ENCODE measurements at places on chromosomes 16 and 17.

GRCh38 chr16:71373073-71373472 is 14.6 kb downstream of the CALB2 start:
- DNase-seq: no peak

DNA sequence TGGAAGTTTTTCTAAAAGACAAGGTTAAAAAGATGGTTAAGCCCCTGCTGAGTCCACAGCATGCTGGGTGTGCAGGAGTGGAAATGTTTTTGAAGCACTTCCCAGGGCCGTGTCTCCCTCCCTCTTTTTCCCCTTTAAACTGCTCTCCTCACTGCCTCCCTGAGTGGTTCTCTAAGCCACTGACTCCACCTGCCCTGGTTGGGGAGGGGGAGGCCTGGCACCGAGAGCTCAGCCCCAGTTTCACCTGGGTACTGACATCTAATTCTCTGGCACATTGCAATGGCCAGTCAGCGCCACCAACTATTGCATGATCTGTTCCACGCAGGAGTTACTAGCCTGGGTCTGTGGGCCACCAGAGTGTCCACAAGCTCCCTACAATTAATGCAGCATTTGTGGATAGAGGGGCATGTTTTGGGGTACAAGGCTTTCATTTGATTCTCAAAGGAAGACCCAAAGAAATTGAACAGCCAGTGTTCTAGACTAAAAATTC is 22.7 kb downstream of the MPP3 start:
- DNase-seq: no peak

DNA sequence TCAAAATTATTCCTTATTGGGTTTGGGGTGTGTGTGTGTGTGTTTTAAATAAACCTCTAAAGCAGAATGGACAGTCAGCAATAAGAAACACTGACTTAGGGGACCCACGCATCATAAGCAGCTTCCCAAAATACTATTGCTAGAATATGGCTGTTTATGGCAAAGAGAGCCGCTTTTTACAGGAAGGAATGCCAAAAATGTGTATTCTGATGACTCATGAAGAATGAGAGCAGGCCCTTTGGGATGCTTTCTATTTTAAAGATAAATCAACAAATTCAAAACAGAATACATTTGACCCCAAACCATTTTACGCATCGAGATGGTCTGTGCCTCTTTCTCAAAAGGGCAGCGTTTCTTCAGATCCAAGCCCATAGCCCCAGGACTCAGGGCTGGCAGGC is 37.5 kb downstream of the ARHGAP17 start:
- no peak for DNase-seq

DNA sequence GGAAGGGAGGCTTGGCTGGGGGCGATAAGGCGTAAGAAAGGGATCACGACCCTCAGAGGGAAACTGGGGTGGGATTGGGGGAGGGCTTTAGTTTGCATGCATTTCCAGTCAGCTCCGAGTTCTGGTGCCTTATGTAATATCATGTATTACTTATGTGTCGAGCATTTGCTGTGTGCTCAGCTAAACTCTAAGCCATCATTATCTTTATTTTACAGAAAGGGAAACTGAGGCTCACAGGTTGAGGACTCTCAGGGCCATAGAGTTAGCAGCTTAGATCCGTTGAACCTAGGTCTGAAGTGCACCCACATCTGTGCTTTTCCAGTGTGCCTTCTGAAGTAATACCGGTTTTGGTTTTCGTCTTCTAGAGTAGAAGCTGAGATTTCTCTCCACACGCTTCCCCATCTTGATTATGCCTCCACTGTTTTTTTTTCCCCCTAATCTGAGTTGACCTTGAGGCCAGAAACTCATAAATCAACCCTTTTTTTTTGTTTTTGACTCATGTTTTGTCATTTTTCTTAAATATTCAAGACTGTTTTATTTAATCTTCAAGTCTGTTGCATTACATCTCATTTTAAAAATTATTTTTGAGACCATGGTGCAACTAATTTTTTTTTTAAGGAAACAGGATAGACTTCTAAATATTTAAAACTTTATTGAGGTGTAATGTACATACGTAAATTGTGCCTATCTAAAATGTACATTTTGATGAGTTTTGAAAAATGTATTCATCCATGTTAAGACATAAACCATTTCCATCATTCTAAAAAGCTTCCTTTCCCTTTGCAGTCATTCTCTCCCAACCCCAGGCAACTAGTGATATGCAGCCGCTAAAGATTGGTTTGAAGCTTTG is 741 bp downstream of the CYB5B start:
- DNase-seq: no peak

DNA sequence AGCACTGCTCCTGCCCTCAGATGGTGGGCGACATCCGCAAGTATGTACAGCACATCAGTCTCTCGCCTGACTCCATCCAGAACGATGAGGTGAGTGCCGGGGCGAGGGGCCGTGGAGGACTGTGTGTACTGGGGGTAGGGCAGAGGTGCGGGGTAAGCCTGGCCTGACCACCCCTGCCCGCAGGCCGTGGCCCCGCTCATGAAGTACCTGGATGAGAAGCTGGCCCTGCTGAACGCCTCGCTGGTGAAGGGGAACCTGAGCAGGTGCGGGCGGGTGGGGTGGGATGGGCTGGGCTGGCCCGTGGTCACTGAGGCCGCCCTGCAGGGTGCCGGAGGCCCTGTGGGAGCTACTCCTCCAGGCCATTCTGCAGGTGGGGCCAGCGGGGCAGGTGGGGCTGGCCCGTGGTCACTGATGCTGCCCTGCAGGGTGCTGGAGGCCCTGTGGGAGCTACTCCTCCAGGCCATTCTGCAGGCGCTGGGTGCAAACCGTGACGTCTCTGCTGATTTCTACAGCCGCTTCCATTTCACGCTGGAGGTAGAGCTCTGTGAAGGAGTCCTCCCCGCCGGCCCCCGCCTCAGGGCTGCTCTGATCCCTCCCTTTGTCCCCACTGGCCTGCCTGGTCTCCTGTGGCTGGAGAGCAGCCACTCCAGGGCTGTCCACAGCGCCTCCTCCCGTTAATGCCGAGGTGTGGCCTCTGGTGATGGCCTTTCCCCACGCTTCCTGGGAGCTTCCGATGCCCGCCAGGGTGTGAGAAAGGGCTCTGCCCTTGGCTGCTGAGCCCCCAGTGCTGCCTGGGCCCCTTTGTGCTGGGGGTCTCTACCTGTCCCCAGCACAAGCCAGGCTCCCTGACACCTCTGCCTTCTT is 5.0 kb downstream of the TSR3 start:
- DNase-seq: no peak

- DNase-seq: no peak
Measured at GRCh38 chr17:78689029-78689428, 93.0 kb downstream of the CYTH1 start.

- DNase-seq: no peak
Measured at GRCh38 chr17:57439651-57440050, 183.3 kb downstream of the MSI2 start.

DNA sequence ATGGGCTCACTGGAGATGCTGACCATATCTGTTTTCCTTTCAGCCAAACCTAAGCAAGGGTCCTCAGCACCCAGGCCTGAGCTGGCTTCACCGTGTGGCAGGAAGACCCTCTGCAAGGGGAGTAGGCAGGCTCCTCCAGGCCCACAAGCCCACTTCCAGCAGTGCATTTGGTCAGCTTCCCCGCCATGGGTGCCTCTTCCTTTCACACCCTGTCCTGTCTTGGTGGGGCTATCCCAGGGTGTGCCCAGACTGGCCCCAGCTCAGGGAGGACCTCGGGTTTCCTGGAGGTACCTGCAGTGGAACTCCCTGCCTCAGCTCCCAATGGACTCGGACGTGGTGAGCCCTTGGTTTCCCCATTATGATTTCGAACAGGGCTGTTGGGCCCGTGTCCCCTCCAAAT is 12.7 kb upstream of the KRTAP17-1 start:
- no peak for DNase-seq

GRCh38 chr16:55357241-55357640 is 33.2 kb downstream of the IRX6 start:
- DNase-seq: no peak

DNA sequence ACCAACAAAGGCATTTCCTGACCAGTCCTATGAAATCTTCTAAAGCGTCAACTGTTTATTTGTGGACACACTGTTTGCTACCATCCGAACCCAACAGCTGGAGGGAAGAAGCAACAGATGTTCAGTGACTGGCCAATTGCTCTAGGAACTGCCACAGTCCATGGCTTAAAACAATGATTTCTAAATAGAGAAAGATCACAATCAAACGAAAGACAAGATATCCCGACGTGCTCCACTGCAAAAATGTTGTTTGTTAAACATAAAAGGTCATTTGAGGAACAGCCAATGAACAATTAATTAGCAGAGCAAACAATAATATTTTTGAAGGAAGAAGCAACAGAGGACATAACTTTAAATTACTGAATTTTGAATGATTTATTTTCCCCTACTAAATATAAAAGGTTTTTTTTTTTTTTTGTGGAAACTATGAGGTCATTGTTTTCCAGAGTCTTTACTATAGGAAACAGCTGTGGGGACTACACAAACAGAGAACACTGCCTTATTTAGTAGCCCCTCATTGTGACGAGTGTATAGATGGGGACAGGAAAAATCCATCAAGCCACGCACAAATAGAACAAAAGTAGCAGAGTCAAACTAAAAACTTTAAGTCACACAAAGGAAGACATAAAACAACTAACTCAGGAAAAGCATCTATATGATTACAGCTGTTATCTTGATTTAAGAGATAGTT is 17.2 kb downstream of the USP31 start:
- DNase-seq: no peak

- DNase-seq: no peak
Measured at GRCh38 chr16:50040018-50040417, 15.0 kb downstream of the CNEP1R1 start.

DNA sequence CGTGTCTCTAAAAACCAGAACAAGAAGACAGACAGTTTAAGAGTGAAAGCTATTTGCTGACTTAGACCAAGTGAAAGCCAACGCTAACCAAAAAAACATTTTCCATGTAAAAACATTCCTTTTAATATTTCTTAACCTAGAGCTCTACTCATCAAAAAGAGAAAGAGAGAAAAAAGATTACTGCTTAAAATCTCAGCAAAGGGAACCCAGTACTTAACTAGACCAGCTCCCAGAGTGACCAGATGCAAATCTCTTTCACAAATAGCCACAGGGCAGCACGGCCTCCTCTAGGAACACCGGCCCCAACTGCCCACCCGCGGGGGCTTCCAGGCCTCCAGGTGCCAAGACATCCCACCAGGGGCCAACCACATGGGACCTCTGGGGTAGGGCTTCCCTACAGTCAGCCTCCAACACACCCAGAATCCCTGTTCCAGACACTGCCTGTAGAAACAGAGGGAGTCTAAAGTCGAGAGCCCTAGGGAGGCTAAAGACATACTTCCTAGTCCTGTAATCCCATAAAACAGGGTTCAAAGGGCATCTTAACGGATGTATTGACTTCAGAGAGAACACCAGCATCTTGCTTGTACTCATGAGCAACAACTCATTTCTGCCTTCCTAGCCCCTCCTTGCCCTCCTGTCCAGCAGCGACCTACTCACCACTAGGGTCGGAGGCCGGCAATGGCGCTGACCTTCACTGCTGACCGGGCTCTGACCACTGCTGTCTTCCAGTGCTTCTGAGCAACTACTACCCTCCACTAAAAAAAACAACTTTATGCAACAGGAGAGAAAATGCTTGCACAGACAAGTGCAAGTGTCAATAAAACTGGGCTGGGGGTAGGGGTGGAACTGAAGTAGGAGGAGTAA is 21.3 kb downstream of the ZCCHC14 start:
- no peak for DNase-seq

DNA sequence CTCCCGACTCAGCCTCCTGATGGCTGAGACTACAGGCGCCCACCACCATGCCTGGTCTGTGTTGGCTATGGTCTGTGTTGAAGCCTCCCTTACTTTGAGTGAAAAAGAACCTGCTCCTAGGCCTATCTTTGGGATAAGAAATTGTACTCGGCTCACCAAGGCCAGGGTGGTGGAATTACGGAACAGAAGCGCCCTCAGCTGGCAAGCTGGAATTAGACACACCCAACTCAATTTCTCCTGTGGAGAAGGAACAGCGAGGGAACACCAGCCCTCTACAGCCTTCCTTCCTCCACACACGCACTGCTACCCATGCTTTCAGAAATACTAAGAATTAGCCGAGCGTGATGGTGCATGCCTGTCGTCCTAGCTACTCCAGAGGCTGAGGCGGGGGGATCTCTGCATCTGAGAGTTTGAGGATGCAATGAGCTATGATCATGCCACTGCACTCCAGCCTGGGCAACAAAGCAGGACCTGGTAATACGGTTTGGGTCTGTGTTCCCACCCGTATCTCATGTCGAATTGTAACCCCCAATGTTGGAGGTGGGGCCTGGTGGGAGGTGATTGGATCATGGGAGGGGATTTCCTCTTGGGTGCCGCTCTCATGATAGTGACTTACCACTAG is 40.1 kb upstream of the RBBP6 start:
- peak; percentile 67 for DNase-seq

DNA sequence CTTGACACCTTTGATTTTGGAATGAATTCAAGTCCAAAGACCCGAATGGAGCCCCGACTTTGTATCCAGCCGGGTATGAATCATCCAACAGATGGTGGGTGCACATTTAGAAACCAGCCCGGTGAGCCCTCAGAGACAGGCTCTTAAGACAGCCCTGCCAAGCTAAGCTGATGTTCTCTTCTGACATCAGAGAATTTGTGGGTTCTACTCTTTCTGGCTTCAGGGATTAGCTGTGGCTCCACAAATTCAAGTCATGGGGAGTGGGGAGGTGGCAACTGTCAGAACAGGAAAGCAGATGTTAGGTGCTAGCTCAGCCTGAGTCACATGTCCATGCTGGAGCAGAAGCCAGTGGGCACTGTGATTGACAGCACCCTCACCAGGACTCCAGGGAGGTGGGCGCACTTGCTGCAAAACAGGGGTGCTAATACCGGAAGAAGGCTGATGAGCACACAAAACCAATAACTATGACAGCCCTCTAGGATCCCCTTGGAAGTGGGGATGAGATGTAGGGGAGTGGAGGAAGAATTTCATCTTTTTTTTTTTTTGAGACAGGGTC is 31.4 kb upstream of the XYLT2 start:
- no peak for DNase-seq

GRCh38 chr16:90010676-90011507 is 8.4 kb downstream of the DBNDD1 start:
- DNase-seq: no peak

- DNase-seq: no peak
Measured at GRCh38 chr17:50318501-50319285, 27.2 kb upstream of the XYLT2 start.

DNA sequence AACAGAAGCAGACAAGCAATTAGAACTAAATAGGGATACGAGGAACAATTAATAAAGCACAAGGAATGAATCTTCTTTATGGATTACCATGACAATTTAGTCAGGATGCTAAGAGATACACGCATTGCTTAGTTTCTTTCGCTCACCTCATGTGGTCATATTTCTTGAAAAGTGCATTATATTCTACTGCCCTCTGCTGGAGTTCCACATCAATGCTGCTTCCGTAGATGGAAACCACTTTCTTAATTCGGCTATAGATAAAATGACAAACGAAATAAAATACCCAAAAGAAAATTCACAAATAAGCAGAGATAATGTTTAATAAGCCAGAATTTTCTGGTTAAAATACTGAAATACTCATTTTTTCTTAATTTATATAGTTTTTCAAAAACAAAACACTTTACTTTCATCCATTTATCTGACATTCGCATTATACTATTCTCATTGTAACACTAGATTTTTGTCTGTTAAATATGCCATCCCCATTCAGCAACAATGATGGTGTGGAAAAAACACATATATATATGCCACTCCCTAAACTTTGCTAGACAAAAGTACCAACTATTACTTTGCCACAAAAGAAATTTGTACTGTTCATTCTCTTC is 22.0 kb upstream of the PHLPP2 start:
- no peak for DNase-seq

GRCh38 chr17:44919885-44920564 is 4.7 kb upstream of the GFAP start:
- DNase-seq: peak; percentile 64
